8988T (cell line): ENCODE measurements at places on chromosomes 1 and 21.

DNA sequence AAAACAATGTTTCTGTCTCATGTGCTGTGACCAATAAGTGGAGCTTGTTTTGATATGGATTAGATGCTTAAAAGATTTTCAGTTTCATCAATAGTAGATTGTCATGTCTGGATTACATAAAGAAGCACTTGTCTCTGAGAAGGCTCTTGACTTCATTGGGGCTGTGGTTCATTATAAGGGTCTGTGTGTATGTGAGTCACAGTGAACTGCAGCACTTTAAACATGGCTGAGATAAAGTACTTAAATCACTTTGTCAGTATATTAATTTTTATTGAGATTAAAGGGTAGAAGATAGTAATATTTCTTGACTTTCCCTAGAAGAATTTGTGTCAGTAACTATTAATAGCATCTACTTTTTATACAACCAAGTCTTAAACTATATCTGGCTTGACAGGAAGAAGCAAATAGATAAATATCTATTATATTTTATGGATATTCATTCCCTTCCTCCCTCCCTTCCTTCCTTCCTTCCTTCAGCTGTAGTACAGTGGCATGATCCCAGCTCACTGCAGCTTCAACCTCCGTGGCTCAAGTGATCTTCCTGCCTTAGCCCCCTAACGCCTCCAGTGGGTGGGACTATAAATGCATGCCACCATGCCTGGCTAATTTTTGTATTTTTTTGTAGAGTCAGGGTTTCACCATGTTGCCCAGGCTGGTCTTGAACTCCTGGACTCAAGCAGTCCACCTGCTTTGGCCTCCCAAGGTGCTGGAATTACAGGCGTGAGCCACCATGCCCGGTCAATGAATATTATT, 48.8 kb downstream of the ZFYVE9 start:
- DNase-seq: no peak

- no peak for DNase-seq
Observed at GRCh38 chr21:22224261-22224660, 1226.1 kb downstream of the NCAM2 start.

DNA sequence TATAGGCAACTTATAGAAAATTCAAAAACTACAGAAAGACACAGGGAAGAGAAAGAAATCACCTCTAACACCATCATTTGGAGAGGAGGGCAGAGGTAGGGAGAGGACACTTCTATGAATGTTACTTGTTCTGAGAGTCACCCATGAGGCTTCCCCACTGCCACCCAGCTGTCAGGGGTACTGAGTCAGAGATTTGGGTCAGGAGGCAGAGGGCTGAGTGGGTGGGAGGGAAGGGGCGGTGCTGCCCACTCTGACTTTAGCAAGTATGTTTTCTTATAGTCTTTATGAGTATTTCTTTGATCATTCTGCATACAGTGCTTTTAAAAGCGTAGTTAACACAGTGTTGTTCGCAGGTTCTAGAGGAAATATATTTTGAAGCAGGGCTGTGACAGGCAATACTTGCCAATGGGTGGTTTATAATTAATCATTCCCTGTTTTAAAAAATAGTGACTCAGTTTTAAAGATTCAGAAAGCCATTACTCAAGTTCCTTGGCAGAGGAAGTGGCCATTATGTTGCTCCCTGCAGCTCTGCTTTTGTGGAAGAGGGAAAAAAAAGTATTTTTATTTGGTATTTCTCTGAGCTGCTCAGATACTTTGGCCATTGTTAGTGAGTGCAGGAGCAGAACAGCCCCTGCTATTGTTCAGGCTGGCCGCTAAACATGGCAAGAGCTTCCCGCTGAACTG, 18.3 kb downstream of the IL6R start:
- no peak for DNase-seq

GRCh38 chr1:30085811-30086770, 637.3 kb downstream of the MATN1 start:
- DNase-seq: no peak

- peak; percentile 95 for DNase-seq
Observed at GRCh38 chr21:31558962-31559367, 100.5 kb upstream of the SOD1 start.

DNA sequence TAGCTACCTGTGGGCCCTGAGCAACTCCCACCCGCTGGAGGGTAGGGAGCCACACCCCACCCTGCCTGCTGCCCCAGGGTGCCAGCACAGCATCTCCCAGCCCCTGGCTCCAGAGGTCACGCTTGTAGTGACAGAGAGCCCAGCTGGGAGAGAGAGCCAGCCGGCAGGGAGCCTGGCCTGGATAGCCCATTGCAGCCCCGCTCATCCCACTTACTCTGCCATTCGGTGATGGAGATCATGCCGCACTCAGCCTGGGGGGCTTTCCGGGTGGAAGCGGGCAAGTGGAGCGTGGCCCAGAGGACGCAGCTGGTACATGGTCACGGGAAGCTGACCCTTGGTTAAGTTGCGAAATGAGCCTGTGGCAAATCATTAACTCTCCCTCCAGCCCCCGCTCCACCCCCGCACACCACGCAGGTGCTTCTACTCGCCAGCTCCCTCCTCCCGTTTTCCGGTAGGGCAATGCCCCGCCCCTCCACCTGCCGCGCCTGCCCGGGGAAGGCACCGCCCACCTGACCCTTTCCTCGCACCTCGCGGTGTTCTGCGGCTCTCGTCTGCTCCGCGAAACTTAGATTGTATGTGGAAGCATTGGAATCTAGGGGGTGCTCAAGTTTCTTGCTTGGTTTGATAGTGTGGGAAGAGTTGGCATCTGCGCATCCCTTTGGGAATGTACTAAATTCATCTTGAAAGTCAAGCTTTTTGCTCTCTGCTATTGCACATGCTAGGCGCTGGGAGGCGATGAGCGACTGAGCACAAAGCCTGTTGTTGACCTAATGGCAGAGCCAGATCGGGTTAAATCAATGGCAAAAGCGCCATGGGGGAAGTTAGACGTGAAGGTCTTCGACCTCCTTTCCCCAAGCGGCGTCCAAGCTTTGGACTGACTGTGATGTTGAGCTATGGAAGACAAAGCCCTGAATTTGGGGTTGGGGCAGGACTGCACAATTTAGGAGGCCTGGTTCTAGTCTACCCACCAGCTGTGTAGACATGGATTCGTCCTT, at the start of gene GOLT1A:
GOLT1A (minus strand) TSS at position 321 of the 995 bp plus-strand sequence; CDS start at position 239, 82 bp downstream.
- peak; percentile 55 for DNase-seq

DNA sequence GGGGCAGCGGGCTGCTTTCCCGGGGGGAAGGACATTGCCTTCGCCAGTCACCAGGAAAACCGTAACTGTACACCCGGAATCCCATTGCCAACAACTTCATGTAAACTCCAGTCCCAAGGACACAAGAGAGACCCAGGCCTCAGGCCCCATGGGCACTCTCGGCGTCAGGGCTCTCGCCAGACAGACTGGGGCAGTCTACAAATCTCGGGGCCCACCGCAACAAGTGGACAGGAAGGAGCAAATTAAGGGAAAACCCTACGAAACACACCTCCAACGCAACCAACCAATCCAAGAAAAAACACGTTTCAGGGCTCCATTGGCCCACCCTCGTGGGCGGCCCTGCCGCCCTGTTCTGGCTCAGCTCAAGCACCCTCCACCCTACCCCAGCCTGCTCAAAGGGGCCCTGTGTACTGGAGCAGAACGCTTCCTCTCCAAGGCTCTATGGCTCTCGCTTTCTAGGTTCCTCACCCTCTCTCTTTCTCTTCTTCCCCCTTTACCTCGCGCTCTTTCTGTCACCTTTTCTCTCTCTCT, 4.6 kb upstream of the ZNF678 start:
- DNase-seq: no peak

GRCh38 chr1:178434360-178434759, 62.4 kb downstream of the CLEC20A start:
- no peak for DNase-seq

DNA sequence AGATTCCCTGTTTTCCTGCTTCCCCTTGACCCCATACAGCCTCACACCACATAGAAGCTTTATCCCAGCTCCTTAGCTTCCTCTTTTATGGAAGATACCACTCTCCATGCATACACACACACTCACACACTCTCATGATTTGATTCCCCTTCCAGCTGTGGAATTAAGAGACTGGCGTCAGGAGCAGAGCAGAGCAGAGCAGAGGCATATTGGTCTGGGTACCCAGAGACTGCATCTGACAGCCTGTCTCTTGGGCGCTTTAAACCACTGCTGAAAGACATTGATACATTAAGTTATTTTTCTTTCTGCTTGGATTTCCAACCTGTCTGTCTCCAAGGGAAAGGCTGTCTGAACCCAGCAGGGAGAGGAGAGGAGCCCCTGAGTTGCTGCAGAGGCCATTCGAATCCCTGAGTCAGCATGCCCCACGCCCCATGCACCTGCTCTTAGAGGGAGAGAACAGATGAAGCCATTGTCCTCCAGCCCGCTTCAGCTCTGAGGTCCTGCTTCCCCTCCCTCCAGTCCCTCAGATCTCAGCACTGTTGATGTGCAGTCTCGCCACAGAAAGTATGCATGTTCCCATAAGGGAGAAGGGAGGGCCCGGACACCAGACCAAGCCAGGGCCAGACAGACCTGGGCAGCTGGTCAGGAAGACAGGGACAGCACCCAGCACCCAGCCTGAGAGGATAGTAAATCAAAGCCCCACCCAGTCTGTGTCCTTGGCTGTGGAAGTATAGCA, 66.7 kb upstream of the GJB5 start:
- DNase-seq: no peak

GRCh38 chr21:44548381-44548780, 2.9 kb downstream of the KRTAP10-2 start:
- no peak for DNase-seq

GRCh38 chr1:17596651-17597509, 57.4 kb downstream of the ARHGEF10L start:
- DNase-seq: no peak

GRCh38 chr1:183480971-183481441, 8.7 kb downstream of the SMG7 start:
- no peak for DNase-seq

DNA sequence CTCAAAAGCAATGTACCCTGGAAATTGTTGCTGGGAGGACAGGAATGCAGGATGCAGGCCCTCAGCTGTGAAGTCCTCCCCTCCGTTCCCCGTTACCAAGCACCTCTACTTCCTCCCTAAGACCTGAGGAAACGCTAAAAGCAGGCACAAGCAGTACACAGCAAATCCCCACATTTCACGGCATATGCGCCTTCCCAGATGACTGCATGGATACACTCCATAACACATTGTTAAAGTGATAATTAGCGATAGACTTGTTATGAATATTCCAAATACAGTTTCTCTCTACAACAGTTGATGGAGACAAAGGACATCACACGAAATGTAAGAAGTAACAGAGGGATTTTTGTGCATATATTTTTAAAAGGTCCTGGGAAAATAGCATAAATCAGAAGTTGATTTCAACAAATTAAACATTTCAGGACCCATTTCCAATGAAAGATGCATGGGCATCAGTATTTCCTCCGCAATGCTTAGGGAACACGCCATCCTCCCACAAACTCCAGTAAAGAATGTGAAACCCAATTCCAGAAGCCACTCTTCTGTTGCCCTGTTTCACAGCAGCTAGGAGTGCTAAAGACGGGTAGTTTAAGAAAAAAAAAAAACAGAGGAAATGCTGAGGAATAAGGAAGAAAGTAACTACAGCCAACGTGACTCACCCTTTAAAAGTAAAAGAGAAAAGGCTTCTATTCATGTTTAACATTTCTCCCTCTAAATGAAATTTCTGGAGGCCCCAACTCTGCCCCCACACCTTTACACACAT, 75.5 kb downstream of the HIVEP3 start:
- no peak for DNase-seq

DNA sequence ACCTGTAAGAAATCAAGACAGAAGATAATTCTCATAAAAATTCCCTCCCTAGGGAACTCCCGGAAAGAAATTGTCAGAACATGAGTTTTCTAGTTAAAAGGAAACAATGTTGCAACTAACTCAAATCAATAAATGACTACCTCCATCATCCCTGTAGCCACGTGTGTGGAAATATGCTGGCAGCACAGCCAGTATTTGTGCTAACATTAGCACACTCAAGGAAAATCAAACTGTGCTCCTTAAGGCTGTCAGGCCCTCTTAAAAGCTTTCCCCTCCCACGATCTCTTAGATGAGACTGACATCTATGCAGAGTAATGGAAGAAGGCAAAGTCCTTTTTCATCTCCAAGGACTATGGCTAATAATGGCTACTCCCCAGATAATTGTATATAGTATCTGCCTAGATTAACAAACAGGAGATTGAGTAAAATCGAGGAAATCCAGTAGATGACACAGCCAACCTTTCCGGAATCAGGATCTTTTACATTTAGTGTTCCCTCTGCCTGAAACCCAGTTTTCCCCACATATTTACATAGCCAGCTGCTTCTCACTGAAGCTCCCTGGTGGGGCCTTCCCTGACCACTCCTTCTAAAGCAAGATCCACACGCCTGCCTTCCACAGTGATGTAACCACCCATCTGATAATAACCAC, 50.9 kb upstream of the NR5A2 start:
- no peak for DNase-seq

GRCh38 chr21:34091032-34091431, 17.7 kb downstream of the MRPS6 start:
- DNase-seq: no peak

GRCh38 chr1:89703469-89703868, 70.5 kb downstream of the LRRC8C start:
- no peak for DNase-seq

GRCh38 chr1:200073286-200073637, 45.8 kb downstream of the NR5A2 start:
- no peak for DNase-seq

GRCh38 chr1:158362482-158362881, 8.8 kb downstream of the CD1E start:
- DNase-seq: no peak

GRCh38 chr1:10856863-10857598, 60.6 kb upstream of the CASZ1 start:
- DNase-seq: no peak

- no peak for DNase-seq
Observed at GRCh38 chr1:232327269-232327668, 302.7 kb downstream of the SIPA1L2 start.

- DNase-seq: no peak
Observed at GRCh38 chr1:97806996-97807520, 113.8 kb downstream of the DPYD start.

- no peak for DNase-seq
Observed at GRCh38 chr1:153032677-153033308, 1.8 kb downstream of the SPRR1B start.

DNA sequence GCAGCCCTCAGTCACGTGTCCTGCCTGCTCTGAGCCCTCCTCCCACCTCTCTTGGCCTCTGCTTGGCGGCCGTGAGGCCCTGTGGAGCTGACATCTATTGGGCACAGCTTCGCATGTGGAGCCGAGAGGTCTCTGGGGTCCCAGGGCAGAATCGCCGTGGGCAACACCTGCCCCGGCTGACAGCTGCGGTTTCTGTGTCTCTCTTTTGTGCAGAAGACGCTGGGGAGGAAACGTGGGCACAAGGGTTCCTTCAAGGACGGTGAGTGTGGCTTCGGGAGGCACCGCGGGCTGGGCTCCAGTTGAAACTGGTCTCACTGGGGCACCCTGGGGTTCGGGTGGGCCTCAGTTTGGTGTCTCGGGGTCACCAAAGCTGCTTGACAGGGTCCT, 11.5 kb downstream of the ARHGEF16 start:
- DNase-seq: peak; percentile 18

- no peak for DNase-seq
Observed at GRCh38 chr1:78236716-78237115, 190.9 kb downstream of the GIPC2 start.

GRCh38 chr1:166975361-166976129, at the start of gene ILDR2:
Gene ILDR2, minus strand, starts transcription at chr1:166975540. Its CDS starts 272 bp downstream, at chr1:166975268.
- peak; percentile 58 for DNase-seq

- DNase-seq: no peak
Observed at GRCh38 chr1:238005116-238005515, 114.4 kb upstream of the ZP4 start.

- DNase-seq: no peak
Observed at GRCh38 chr1:173383351-173383750, 93.8 kb upstream of the PRDX6 start.

- DNase-seq: no peak
Observed at GRCh38 chr21:36783612-36784374, 84.9 kb downstream of the SIM2 start.

- DNase-seq: no peak
Observed at GRCh38 chr21:42171091-42172053, 47.6 kb upstream of the ABCG1 start.
